CD4-positive, alpha-beta T cell treated with Interleukin-4 for 4 hours (primary cell): ENCODE measurements at places on chromosomes 12 and 14.

GRCh38 chr12:79648881-79649280 is 41.9 kb downstream of the PAWR start:
- DNase-seq: no peak

GRCh38 chr12:28574746-28575592 is 384.7 kb downstream of the CCDC91 start:
- DNase-seq: no peak

- no peak for DNase-seq
Observed at GRCh38 chr12:51944608-51945233, 6.8 kb upstream of the ACVR1B start.

GRCh38 chr14:77026930-77027537 is 1.5 kb downstream of the IRF2BPL start:
- DNase-seq: peak; percentile 50

DNA sequence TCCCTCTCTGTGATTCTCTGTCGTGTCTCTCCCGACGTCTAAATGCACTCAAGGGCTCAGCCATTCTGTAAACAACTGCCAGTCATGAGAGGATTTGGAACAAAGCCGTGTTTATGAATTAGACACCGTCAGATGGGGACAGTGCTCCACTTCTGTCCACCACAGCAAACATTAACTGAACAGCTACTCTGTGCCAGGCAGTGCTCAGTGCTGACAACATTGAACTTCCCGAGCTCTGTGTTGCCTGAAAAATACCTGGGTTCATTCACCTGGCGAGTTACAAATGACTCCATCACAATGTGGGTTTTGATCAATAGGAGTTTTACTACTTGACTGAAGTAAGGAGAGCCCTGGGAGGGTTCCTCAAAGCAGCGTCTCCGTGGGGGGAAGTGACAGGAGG is 139.3 kb downstream of the GLT1D1 start:
- no peak for DNase-seq

DNA sequence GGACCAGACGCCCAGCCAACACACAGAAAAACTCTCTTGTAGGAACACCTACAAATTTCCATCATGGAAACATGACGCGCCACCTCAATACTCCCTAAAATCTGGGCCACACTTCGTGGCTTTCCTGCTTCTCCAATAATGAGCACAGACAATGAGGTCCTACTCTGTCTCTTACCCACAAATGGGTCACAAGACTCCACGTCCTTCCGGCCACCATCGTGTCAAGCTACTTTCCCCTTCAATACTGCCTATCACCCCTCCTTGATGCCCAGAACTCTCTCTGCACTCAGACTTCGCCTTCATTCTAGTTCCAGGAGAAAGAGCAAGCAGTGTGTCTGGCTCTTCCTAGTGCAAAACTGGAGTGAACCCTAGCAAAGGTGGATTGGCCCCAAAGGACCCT is 28.1 kb downstream of the SBNO1 start:
- DNase-seq: no peak

DNA sequence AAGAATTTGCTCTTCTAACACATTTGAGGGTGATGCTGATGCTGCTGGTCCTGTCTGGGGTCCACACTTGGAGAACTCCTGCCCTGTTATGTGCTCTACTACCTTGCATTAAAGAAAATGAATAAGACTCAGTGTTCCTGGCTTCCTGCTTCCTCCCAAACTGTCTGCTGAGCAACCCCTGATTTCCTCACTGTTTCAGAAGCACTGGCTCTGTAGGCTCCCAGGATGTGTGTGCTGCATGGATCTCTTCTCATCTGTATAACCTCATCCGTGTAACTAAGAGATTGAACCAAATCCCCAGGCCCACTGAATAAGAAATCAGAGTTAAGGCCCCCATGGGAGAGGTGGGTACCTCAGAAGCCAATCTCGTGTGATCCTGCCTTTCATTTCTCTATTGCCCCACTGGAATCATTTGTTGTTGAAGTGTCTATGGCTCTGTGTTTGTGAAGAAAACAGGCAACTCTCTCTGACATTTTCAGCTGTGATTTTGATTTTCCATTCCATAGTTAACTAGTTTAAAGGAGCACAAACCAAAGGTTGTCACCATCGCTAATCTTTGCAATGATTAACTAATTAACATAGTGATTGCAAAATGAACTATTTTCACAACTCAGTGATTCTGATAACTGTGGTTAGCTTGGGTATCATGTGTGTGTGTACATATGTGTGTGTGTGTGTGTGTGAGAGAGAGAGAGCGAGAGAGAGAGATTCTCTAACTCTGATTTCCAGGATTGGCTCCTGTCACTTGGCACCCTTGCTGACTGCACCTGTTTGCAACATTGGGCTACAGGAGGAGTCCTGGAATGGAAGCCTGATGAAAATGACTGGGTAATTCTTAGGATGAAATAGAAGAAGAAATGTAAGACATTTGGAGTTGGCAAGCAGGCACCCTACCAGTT is 196.2 kb downstream of the SLC38A4 start:
- no peak for DNase-seq

- no peak for DNase-seq
Observed at GRCh38 chr12:131681257-131681620, 29.7 kb upstream of the SFSWAP start.

DNA sequence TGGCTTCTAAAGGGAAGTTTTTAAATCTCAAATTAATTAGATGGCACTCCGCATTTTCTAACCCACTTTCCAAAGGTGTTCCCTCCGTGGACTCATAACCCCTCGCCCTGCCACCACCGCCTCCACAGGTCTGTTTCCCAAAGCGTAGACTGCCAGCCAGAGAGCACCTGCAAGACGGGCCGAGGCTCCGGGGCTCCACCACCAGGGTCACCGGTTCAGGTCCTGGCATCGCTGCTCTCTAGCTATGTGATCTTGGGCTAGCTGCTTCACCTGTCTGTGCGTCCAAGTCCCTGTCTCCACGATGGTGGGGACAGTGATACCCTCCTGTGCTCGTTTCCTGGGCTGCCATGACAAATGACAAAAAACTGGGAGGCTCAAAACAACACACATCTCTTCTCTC is 11.5 kb downstream of the RIMBP2 start:
- DNase-seq: no peak

DNA sequence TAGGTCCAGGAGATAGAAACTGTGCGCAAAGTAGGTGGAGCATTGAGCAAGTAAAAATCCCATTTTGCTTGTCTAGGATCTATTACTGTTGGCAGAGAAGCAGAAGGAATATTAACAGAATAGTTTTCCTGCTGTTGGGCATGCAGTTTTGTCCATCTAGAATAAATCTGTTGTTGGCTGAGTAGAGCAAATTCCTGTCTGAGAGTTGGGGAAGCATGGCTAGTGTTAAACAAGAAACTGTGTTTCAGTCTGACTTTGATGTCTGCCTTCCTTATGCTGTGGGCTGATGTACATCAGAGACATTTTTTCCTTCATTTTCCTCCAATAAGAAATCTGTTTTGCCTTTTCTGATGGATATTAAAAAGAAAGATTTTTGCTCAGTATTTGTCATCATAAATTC is 98.2 kb downstream of the RAD52 start:
- DNase-seq: no peak

GRCh38 chr14:76531085-76531484 is 155.1 kb downstream of the ESRRB start:
- DNase-seq: no peak

- DNase-seq: no peak
Observed at GRCh38 chr12:56838621-56839488, 75.7 kb downstream of the HSD17B6 start.

- DNase-seq: no peak
Observed at GRCh38 chr14:50030036-50030435, 86.3 kb downstream of the VCPKMT start.

DNA sequence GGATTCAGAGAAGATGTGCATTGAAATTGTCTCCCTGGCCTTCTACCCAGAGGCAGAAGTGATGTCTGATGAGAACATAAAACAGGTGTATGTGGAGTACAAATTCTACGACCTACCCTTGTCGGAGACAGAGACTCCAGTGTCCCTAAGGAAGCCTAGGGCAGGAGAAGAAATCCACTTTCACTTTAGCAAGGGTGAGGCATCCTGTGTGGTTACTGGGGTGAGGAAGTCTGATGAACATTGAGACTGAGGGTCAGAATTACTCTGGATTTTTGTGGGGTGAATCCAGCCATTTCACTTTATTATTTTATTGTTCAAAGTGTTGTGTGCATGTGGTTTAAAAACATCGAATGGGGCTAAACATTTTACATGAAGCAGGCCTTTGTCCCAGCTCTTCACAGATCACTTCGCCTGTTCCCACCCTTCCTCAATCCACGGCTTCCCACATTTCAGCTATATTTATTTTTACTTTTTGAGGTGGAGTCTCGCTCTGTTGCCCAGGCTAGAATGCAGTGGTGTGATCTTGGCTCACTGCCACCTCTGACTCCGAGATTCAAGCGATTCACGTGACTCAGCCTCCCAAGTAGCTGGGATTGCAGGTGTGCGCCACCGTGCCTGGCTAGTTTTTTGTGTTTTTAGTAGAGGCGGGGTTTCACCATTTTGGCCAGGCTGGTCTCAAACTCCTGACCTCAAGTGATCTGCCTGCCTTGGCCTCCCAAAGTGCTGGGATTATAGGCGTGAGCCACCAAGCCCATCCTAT is 40.6 kb downstream of the SUPT16H start:
- DNase-seq: no peak

DNA sequence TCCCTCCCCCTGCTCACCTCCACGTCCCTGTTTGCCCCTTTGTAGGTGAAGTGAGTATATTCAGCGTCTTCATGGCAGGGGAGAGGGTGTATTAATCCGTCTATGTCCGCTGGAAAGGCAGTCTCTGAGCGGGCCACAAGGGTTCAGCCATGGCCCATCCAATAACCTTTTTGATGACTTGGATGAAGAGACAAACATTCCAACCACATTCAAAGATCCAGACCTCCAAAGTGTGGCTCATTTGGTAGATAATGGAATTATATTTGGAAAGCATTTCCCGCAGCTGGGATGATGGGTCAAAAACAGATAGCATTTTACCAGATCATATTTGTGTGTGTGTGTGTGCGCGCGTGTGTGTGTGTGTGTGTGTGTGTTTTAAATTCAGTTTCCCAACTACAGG is 345.9 kb downstream of the DPF3 start:
- no peak for DNase-seq

DNA sequence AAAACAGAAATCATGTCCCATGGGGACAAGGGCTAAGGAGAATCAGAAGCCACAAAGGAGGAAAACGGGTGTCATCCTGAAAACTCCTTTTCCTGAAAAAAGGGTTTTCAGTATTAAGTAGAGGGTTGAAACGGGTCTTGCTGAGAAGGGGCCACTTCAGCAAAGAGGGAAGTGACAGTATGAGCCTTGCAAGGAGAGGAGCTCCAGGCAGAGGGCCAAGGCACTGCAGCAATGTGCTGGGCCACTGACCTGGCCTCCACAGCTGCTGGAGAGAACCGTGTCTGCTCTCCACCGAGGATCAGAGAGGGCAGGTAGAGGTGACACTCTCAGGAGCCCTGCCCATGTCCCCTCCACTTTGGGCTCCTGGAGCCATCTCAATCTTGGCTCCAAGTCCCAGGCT is 103.3 kb downstream of the NCOR2 start:
- DNase-seq: no peak

- no peak for DNase-seq
Observed at GRCh38 chr14:29759521-29760340, 167.9 kb downstream of the PRKD1 start.

DNA sequence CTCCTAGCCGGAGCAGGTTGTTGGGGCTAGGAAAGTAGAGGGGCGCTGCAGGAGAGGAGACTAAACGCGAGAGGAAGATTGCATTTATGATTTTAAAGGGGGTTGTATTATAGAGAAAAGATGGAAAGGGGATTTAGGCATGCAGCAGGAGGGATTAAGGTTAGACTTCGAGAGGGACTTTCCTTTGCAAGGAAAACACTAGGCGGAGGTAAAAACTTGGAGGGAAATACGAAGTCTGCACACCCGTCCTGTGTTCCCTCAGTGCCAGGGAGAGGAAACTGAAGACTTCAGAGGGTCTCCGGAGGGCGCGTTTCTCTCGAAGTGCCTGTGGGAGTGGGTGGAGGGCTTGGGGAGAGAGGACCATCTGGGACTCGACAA is 420 bp upstream of the PPP1R1A start:
- no peak for DNase-seq

DNA sequence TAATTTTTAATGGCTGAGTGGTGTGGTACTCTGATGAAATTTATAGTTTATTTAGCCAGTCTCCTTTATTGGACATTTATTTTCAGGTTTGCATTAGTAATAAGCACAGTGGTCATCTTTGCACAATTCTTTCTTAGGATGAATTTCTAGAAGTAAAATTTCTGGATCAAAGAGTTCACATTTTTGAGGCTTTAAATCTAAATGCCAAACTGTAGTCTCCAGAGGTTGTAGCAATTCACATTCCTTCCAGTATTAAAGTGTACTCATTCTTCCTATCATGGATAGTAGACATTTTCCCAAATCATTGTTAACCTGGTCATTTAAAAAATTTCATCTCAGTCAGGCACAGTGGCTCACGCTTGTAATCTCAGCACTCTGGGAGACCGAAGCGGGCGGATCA is 24.8 kb downstream of the SLC39A9 start:
- DNase-seq: no peak

GRCh38 chr14:51581017-51581881 is 70.5 kb upstream of the FRMD6 start:
- DNase-seq: no peak

GRCh38 chr14:103213331-103213730 is 90.1 kb downstream of the TNFAIP2 start:
- no peak for DNase-seq

DNA sequence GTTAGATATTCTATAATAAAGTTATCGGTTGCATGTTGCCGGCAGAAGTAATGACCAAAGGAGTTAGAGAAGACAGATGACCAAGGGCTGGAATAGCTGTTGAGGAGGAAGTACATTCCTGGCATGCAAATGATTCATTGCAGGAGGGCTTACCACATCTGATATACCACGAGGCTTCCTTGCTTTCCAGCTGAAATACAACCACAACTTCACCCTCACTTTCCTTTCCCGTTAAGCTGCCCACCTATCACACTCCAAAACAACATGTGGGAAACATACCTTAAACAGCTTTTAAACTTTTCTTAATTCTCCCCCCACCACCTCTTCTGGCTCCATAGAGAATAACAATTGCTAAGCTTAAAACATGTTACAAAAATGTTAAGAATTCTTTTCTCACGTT is 594.1 kb downstream of the NRXN3 start:
- no peak for DNase-seq

GRCh38 chr12:25372969-25373817 is 122.5 kb upstream of the KRAS start:
- no peak for DNase-seq

- DNase-seq: no peak
Observed at GRCh38 chr14:101991352-101991751, 27.0 kb downstream of the DYNC1H1 start.
